ENCODE measurements at places on chromosomes 4 and X. TPM values are rescaled to one million over a fixed set of nuclear protein-coding genes. Genes with fewer than 3 reads are reported as not detected.

Gene DBET
- not detected for total RNA-seq

Gene RTL3
- total RNA-seq: not detected

Gene POU4F2
- total RNA-seq: not detected

Gene PAGE2B
- total RNA-seq: not detected

Gene TRIM75
- not detected for total RNA-seq

Gene IQCM
- not detected for total RNA-seq

Gene DMP1
- not detected for total RNA-seq

Gene RPS6KA6
- total RNA-seq: 4.5 TPM

Gene TMPRSS11F
- not detected for total RNA-seq

Gene MAOB
- total RNA-seq: 4.6 TPM

Gene IL13RA2
- 2.6 TPM for total RNA-seq

Gene RNF150
- 31.2 TPM for total RNA-seq

Gene NRK
- total RNA-seq: 3.2 TPM

Gene KCNIP4
- not detected for total RNA-seq

Gene CCDC120
- 0.11 TPM for total RNA-seq

Gene ZNF157
- not detected for total RNA-seq

Gene STIM2
- 17.2 TPM for total RNA-seq

Gene CXorf38
- 11.9 TPM for total RNA-seq

Gene SMARCAD1
- total RNA-seq: 3.3 TPM

Gene DUSP9
- not detected for total RNA-seq

Gene NXF2
- not detected for total RNA-seq

Gene ZBED1
- total RNA-seq: 34.6 TPM

Gene RAI2
- 21.5 TPM for total RNA-seq

Gene PASD1
- not detected for total RNA-seq

Gene STARD8
- total RNA-seq: 16.0 TPM

Gene FGFR3
- 3.7 TPM for total RNA-seq

Gene SLC7A11
- 0.75 TPM for total RNA-seq

Gene SPOCK3
- not detected for total RNA-seq

Gene DDIT4L
- 4.8 TPM for total RNA-seq

Gene HSFX1
- total RNA-seq: 21.7 TPM

Gene FMR1
- 10.7 TPM for total RNA-seq

Gene MCF2
- total RNA-seq: not detected

Gene MAP3K15
- total RNA-seq: 0.21 TPM

Gene TRIM60
- not detected for total RNA-seq

Gene NPY2R
- not detected for total RNA-seq

Gene ENPEP
- 1.7 TPM for total RNA-seq

Gene ATP6AP2
- total RNA-seq: 61.9 TPM

Gene NAP1L3
- total RNA-seq: 1.5 TPM

Gene GK2
- total RNA-seq: not detected

Gene CSAG2
- not detected for total RNA-seq

Gene TMSB15A
- not detected for total RNA-seq

Gene DGKK
- total RNA-seq: not detected

Gene UNC5C
- total RNA-seq: 13.3 TPM

Gene MAGEC2
- total RNA-seq: not detected

Gene TEX13B
- not detected for total RNA-seq

Gene PNMA6A
- 0.32 TPM for total RNA-seq

Gene JCHAIN
- total RNA-seq: 4.0 TPM

Gene PABPC5
- 0.75 TPM for total RNA-seq

Gene GAB3
- total RNA-seq: 2.9 TPM

Gene XAGE5
- not detected for total RNA-seq

Measured in ascending aorta (tissue), 2 donors.